ENCODE measurements at places on chromosomes 6 and 20. TPM values are rescaled to one million over a fixed set of nuclear protein-coding genes. Genes with fewer than 3 reads are reported as not detected.
A peak's percentile ranks its signal among the peaks of the same experiment; 100 is the strongest.

KPNA5 gene
- total RNA-seq, result 11.2 TPM

PLEKHG1 gene
- 4.9 TPM for total RNA-seq

IP6K3 gene
- 257 TPM for total RNA-seq

MYBL2 gene
- not detected for total RNA-seq

ARHGAP18 gene
- 5.6 TPM for total RNA-seq

RHAG gene
- not detected for total RNA-seq

GPR6 gene
- not detected for total RNA-seq

PBOV1 gene
- not detected for total RNA-seq

CFAP206 gene
- not detected for total RNA-seq

WFDC10B gene
- total RNA-seq, result not detected

NKAIN4 gene
- not detected for total RNA-seq

EFCAB8 gene
- total RNA-seq, result not detected

HTR1B gene
- not detected for total RNA-seq

LPA gene
- not detected for total RNA-seq

GJA1 gene
- total RNA-seq, result 20.2 TPM

DNA sequence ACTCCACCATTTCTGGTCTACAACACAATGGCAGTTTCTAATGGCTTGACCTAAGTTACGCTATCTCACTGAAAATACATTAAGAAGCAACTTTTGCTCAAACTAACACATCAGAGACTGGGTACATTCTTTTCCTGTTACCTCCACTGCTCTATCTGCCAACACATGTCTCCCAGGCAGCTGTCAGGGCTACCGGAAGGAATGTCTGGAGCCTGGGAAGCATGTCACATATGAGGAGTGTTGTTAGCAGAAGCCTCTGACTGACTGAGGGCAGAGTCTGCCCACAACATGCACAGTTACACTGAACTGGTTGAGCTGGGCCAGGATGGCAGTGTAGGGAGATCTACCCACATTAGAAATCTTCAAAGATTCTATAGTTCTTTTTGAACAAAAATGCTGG, 264.5 kb downstream of the KIF16B start:
- DNase-seq, result no peak

DNA sequence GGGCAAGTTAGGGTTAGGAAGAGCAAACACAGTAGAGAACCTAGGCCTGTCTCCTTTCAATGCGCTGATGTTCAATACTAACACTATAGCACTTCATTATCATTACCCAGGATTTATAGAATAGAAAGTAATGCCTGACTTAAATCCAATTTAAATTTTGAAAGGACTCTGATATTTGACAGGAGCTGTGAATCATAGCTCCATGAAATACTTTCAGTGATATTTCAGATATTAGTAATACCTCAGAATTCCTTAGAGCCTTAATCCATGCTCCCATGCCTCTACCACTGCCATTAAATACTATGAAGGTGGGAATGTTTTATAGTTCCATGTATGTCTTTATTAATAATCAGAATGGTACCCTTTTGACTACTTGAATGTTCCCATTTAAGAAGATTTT, 530.2 kb downstream of the BCKDHB start:
- DNase-seq, result no peak

DNA sequence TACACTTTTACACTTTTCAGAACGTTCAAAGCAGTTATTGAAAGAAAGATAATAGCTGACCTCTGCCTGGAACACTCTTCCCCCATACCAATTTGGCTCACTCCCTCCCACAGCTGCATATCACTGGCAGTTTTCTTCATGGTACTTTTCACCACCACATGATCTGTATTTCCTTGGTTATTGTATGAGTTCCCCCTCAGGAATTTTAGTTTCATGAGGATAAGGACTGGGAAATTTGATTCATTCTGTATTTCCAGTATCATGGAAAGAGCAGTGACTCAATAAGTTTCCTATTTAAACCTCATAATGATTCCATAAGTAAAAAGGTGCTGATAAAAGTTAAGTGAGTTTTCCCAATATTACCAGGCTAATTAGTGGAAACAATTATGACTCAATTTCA, 16.0 kb downstream of the HTR1B start:
- DNase-seq, result no peak

- DNase-seq, result no peak
These were observed 1.7 kb upstream of the DLL1 start for GRCh38 chr6:170292407-170293158.

- DNase-seq, result no peak
These were observed 43.7 kb downstream of the ADNP start for GRCh38 chr20:50887576-50887975.

- DNase-seq, result no peak
These were observed 18.7 kb downstream of the GATA5 start for GRCh38 chr20:62457098-62457497.

- no peak for DNase-seq
These were observed 24.1 kb upstream of the RPS6KA2 start for GRCh38 chr6:166650824-166651807.

- peak; percentile 36 for DNase-seq
These were observed 87.0 kb downstream of the CDH22 start for GRCh38 chr20:46221256-46221833.

GRCh38 chr20:49037962-49038387, 8.1 kb upstream of the CSE1L start:
- DNase-seq, result no peak

DNA sequence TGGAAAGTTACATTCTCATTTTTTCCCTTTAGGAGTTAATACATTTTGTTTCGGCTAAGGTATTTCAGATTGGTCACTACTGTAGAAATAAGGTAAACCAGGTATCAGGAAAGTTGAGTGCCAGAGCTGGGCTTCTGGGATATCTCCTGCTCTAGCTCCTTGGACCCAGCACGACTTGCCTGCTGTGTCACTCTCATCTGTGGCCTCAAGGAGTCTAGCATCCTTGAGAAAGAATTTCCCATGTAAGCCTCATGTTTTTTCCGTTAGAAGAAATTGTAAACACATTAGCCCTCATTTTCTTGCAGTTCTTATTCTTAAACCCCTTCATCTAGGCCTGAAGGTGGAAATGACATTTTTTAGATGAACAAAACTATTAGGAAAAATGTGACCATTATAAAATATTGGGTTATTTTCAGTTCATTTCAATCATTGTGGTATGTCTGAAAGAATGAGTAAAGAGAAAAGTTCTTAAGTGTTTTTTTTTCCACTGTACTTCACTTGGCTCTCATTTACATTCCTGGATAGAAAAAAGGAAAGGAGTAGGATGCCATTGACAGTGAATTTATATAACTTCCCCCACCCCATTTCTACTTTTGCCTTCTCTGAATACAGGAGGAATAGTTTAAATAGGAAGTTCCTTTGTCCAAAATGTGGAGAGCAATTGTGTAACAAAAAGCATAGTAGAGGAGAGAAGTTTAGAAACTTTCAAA, 46.7 kb downstream of the CD2AP start:
- DNase-seq, result no peak

- no peak for DNase-seq
These were observed 49.2 kb downstream of the BLOC1S5 start for GRCh38 chr6:8014947-8015346.

DNA sequence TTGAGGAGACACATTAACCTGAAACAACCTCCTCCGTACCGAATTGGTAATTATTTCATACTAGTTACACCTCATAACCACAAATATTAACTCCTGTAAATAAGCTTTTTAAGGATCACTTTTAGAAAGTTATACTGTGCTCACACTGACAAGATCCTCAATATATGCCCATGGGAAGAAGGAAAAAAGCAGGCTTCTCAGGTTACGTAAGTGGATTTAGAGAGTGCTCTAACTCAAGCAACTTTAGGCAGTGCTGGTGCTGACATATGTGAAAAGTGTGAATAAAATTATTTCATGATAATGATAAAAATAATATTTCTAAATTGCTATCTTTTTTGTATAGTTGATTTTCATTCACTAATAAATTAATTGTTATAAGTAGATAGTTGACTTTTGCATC, 76.1 kb downstream of the PRKN start:
- DNase-seq, result no peak

GRCh38 chr6:122151763-122152162, 247.7 kb upstream of the HSF2 start:
- DNase-seq, result no peak

DNA sequence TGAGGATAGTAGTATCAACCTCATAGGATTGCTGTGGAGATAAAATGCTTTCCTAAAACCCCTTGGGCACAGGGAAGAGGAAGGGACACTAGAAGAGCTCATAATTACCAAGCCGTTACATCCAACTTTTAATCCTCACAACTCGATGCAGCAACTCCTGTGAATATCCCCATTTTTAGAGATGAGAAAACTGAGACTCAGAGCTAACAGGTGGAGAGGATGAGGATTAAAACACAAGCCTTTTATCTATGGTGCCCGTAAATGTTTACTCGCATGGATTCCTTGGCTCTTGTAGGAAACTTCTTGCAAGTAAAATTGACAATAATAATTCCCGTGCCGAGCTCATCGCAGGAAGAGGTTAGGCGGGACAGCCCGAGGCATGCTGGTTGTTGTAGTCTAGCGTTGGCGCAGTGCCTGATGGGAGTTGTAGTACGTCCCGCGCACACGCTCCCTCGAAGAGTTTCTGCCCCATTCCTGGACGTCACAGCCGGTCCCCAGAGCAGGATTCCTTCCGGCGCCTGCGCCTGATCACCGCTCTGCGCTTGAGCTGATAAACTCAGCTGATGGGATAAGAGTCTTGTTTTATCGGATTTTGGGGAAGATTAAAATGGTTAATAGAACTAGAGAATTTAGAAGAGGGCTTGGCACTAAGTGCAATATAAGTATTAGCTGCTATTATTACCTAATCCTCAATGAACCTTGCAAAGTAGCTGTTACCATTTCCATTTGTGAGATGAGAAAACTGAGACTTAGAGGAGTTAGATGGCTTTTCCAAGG, 2.8 kb upstream of the UBE2V1 start:
- peak; percentile 98 for DNase-seq

- no peak for DNase-seq
These were observed 19.1 kb downstream of the TRIM38 start for GRCh38 chr6:25981568-25982263.

GRCh38 chr20:64063389-64064144, 569 bp downstream of the TCEA2 start:
- no peak for DNase-seq

- no peak for DNase-seq
These were observed 166.0 kb downstream of the DLL1 start for GRCh38 chr6:170124836-170125235.

GRCh38 chr20:47396762-47397476, 40.4 kb upstream of the ZMYND8 start:
- DNase-seq, result no peak

DNA sequence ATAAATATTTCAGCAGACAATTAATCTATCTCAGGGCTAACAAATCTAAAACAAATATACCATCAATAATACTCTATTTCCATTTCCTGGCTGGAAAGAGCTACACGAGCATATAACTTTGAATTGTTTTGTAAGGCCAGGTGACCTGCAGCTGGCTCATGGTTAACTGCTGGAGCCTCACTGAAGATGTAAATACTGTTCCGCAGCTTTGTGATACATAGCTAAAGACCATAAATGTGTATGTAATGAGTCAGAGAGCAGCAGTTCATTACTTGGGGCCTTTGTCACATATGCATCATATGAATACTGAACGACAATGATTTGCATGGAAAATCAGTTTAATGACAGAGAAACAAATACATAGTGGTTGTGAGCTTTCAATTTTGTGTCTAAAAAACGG, 109.4 kb upstream of the CCN2 start:
- no peak for DNase-seq

DNA sequence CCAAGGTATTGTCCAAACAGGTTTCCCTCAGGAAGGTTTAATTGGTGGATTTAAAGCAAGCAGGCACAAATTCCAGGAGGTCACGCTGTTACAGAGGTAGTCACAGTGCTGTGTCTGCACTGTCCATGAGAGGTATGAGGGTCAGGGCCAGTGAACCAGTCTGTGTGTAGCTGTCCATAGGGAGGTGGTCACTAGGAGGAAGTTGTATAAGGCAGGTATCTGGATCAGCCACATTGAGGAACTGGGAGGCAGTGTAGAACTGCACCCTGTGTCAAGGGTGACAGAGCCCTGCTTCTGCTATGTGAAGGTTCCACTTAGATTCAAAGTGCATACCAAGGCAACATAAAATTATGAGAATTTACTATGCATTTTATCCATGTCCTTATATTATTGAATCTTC, 73.3 kb downstream of the MAP3K4 start:
- no peak for DNase-seq
